ENCODE measurements at places on chromosomes 6 and 20. TPM values are rescaled to one million over a fixed set of nuclear protein-coding genes. Genes with fewer than 3 reads are reported as not detected.

Gene TBX18
- not detected for total RNA-seq

DNA sequence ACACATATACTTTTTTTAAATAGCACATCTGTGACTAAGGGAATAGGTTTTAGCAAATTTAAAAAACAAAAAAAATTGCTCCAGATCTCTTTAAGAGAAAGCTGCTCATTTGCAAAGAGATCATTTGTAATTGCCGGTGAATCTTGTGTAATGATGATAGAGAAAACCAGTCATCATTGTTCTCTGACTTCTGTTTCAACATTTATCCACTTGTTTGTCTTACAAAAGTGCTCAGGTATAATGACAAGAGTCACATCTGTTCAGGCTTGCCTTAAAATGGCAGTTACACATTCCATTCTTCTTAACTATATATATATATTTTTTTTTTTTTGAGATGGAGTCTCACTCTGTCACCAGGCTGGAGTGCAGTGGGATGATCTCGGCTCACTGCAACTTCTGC, 165.2 kb downstream of the AIG1 start:
- DNase-seq, result peak; percentile 93

GRCh38 chr6:32432050-32432450, 7.6 kb upstream of the HLA-DRA start:
- DNase-seq, result no peak

DNA sequence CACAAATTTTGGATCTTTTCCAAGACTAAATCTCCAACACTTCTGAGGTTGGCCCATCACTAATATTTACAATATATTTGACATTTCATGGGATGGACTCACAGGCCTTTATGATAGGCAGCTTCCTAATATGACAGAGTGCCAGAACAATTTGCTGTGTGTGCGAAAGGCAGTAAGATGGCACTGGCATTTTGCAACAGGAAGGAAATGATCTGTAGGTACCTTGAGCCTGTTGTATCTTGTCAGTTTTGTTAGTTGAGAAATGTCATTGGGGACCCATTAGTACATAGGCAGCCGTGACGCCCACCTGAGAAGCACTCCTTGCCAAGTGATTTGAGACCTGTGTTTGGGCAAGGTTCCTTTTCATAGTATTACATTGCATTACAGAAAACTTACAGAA, 153.4 kb upstream of the HEY2 start:
- DNase-seq, result peak; percentile 35
